ENCODE measurements at places on chromosomes 13 and 19.
A peak's percentile ranks its signal among the peaks of the same experiment; 100 is the strongest.

DNA sequence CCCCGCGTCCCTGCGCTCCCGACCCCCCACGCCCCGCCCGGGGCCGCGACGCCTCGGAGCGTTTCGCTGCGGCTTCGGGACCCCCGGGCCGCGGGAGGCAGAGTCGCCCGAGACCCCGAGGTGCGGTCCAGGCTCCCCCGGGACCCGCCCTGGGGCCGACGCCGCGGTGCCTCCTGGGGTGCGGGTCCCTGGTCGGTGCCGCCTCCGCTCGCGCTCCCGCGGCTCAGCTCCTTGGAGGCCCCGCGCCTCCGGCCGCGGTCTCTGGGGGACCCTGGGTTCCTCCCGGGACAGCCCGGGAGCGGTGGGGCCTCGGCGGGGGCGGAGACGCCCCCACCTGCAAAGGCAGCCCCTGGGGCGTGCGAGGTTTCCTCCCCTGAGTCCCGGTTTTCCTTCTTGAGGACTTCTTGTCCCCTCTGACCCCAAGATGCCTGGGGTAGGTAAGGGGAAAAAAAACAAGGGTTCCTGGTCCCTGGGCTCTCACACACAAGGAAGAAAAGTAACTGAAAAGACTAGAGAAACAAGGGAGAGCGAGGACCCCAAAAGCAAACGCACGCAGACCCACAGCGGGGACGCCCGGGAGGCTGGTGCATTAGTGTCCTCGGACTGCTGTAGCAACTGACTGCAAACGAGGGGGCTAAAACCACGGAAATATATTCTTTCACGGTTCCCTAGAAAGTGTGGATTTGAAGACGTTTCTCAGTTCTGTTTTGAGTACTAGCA, 740 bp downstream of the ZNF555 start:
- H3K27me3 ChIP-seq = no peaks in the 10 kb centered on the region
- DNase-seq = no peak
- H3K36me3 ChIP-seq = peaks cover 30% of the 10 kb centered on the region
- no peaks in the 10 kb centered on the region for H3K4me1 ChIP-seq

DNA sequence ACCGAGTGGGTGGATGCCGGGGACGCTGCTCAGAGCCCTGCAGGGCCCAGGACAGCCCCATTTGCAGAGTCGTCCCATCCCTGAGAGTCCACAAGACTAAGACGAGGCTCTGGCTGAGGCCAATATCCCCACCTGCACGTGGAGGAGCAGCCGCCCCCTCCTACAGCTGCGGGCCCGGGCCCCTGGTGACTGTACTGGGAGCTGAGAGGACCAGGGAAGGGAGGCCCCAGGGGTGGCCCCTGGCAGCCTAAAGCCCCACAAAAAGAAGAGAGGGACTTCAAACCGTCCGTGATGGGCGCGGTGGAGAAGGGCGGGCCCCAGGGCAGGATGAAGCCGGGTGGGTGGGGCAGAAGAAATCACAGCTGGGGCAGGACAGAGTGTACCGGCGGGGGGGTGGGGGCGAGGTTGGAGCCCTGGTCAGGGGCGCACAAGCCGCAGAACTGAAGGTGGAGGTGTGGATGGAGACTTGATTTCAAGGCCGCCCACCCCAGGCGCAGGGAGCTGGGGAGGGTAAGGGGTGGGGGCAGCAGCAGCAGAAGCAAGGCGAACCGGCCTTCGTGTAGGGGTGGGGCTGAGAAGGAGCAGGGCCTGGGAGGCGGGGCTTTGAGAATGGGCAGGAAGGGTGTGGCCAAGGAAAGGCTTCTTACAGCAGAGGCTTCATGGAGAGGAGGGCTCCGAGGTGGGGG, 12.9 kb downstream of the CFD start:
- H3K27ac ChIP-seq = no peak overlapping the region
- peak; percentile 94 for DNase-seq
- peaks cover 27% of the 10 kb centered on the region for H3K36me3 ChIP-seq
- H3K4me3 ChIP-seq = peak overlapping the region; percentile 59

GRCh38 chr19:9528757-9529336, 9.6 kb downstream of the ZNF426 start:
- no peaks in the 10 kb centered on the region for H3K27me3 ChIP-seq
- peaks cover 93% of the 10 kb centered on the region for H3K36me3 ChIP-seq
- DNase-seq = no peak
- H3K27ac ChIP-seq = no peak overlapping the region

DNA sequence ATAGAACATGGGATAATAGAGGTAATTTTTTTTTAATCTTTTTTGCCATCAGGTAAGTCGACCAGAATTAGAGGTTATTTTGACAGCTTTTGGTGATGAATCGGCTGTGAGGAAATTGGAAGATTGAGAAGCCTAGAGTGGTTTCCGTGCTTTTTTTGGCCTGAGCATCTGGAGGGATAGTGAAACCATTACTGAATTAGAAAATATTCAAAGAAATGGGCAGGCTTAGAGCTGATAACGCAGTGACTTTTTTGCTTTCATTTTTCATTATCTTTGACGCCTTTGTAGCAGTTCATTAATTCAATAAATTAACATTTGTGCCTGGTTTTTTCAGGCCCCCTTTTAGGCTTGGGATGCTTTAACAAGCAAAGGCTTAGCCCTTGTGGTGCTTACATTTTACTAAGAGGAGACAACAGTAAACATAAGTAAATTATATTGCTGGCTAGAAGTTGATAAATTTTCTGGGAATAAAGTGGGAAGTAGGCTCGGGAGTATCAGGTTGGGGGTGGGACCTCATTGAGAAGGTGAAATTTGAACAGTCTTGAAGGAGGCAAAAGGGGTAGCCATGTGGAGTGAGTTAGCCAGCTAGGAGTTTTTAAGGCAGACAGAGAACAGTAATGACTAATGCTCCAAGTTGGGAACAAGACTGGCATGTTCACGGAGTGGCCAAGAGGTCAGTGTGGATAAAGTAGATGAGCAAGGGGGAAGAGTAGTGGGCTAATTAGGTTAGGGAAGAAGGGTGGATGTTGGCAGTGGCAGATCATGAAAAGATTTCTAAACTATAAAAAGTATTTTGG, 36.5 kb downstream of the GTF2F2 start:
- H3K27me3 ChIP-seq = no peaks in the 10 kb centered on the region
- H3K36me3 ChIP-seq = peaks cover 30% of the 10 kb centered on the region
- H3K4me3 ChIP-seq = no peak overlapping the region
- DNase-seq = no peak
- no peak overlapping the region for H3K27ac ChIP-seq
- H3K4me1 ChIP-seq = no peaks in the 10 kb centered on the region

GRCh38 chr19:17841810-17842662, 5.7 kb downstream of the JAK3 start:
- H3K36me3 ChIP-seq = no peaks in the 10 kb centered on the region
- H3K27ac ChIP-seq = no peak overlapping the region
- no peaks in the 10 kb centered on the region for H3K4me1 ChIP-seq
- H3K27me3 ChIP-seq = no peaks in the 10 kb centered on the region
- peak overlapping the region; percentile 78 for H3K4me3 ChIP-seq

DNA sequence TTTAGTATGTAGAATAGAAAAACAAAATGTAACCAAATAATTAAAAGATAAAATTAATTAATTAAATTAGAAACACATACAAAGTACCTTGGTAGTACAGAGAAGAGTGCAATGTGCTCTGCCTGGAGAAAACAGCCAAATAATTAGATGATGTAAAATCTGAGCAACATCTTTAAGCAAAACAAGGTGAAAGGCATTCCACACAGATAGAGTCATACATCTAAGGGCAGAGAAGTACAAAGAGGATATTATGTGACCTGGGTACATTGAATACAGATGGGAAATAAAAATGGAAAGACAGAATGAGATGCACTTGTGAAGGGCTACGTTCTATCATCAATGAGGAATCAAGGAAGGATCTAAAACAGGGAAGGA, 25.2 kb upstream of the FNDC3A start:
- no peak overlapping the region for H3K4me3 ChIP-seq
- no peaks in the 10 kb centered on the region for H3K4me1 ChIP-seq
- no peaks in the 10 kb centered on the region for H3K36me3 ChIP-seq
- no peak for DNase-seq
- H3K27me3 ChIP-seq = no peaks in the 10 kb centered on the region
- H3K27ac ChIP-seq = no peak overlapping the region

DNA sequence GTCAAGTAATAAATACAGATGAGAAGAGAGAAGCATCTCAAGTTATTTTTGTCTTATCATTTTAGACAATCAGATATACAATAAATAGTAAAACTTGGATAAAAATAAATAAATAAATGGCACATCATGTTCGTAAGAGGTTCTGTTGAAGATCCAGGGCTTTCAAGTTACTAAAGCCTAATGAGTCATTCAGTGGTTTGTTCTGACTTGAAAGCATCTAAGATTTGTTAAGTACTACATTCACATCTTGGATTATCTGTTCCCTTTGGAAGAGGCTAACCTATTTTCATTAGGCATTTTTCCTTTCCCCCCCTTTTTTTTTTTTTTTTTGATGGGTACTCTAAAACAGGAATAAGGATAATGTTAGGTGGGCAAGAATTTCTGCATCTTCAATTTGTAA, 429.3 kb downstream of the PCDH20 start:
- no peaks in the 10 kb centered on the region for H3K27me3 ChIP-seq
- no peak for DNase-seq
- no peaks in the 10 kb centered on the region for H3K4me1 ChIP-seq
- H3K4me3 ChIP-seq = no peak overlapping the region
- H3K36me3 ChIP-seq = peaks cover 3% of the 10 kb centered on the region

GRCh38 chr19:7787141-7787540, 24.1 kb downstream of the CLEC4M start:
- DNase-seq = peak; percentile 76
- H3K4me3 ChIP-seq = peak overlapping the region; percentile 80
- no peaks in the 10 kb centered on the region for H3K36me3 ChIP-seq
- no peak overlapping the region for H3K27ac ChIP-seq

- no peak overlapping the region for H3K4me3 ChIP-seq
- H3K4me1 ChIP-seq = no peaks in the 10 kb centered on the region
- no peak for DNase-seq
- peaks cover 10% of the 10 kb centered on the region for H3K36me3 ChIP-seq
- H3K27ac ChIP-seq = no peak overlapping the region
- no peaks in the 10 kb centered on the region for H3K27me3 ChIP-seq
These were observed 66.2 kb upstream of the XPO4 start for GRCh38 chr13:20968745-20969144.

DNA sequence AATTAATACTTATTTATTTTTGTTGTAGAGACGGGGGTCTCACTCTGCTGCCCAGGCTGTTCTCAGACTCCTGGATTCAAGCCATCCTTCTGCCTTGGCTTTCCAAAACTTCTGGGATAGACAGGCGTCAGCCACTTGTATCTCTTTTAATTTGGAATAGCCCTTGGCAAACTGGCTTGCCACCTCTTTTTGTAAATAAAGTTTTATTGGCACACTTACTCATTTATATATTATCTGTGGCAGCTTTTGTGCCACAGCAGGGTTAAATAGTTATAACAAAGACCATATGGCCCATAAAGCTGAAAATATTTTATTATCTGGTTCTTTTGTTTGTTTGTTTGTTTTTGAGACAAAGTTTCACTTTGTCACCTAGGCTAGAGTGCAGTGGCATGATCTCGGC, 30.5 kb downstream of the BBC3 start:
- no peak overlapping the region for H3K4me3 ChIP-seq
- H3K27ac ChIP-seq = no peak overlapping the region
- no peaks in the 10 kb centered on the region for H3K27me3 ChIP-seq
- peaks cover 76% of the 10 kb centered on the region for H3K36me3 ChIP-seq

GRCh38 chr13:46507981-46508380, 45.0 kb upstream of the LRCH1 start:
- no peaks in the 10 kb centered on the region for H3K36me3 ChIP-seq
- no peaks in the 10 kb centered on the region for H3K4me1 ChIP-seq
- no peak overlapping the region for H3K27ac ChIP-seq

GRCh38 chr13:73857106-73857505, 277.1 kb downstream of the KLF12 start:
- peaks cover 4% of the 10 kb centered on the region for H3K36me3 ChIP-seq
- H3K27me3 ChIP-seq = no peaks in the 10 kb centered on the region
- no peak overlapping the region for H3K4me3 ChIP-seq
- H3K4me1 ChIP-seq = no peaks in the 10 kb centered on the region
- H3K27ac ChIP-seq = no peak overlapping the region

- no peak for DNase-seq
- H3K4me1 ChIP-seq = peaks cover 2% of the 10 kb centered on the region
- no peak overlapping the region for H3K27ac ChIP-seq
- no peak overlapping the region for H3K4me3 ChIP-seq
- H3K27me3 ChIP-seq = no peaks in the 10 kb centered on the region
These were observed 31.8 kb downstream of the RAB20 start for GRCh38 chr13:110529522-110530311.

DNA sequence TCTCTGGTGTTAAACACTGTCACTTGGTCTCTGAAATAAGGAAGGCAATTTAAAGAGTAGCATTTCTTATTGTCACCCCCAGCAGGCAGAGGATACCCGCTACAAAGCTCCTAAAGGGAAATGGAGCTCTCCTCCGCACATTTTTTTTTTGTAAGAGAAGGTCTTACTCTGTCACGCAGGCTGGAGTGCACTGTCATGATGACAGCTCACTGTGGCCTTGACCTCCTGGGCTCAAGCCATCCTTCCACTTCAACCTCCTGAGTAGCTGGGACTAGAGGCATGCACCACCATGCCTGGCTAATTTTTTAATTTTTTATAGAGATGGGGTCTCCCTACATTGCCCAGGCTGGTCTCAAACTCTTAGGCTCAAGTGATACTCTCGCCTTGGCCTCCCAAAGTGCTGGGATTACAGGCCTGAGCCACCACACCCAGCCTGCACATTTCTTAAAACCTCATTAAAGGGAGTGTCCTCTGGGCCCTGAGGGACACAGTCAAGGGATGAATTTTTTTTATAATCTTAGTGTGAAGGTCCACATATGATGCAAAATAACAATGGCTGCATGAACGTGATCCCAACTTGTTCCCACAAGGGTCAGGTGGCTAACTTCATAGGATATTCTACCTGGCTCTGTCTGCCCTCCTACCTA, 32.1 kb downstream of the SLC25A30 start:
- H3K36me3 ChIP-seq = peaks cover 10% of the 10 kb centered on the region
- no peak overlapping the region for H3K4me3 ChIP-seq
- no peak overlapping the region for H3K27ac ChIP-seq
- no peaks in the 10 kb centered on the region for H3K27me3 ChIP-seq
- DNase-seq = no peak
- H3K4me1 ChIP-seq = no peaks in the 10 kb centered on the region

- H3K4me1 ChIP-seq = no peaks in the 10 kb centered on the region
- no peak overlapping the region for H3K27ac ChIP-seq
- no peaks in the 10 kb centered on the region for H3K27me3 ChIP-seq
- H3K4me3 ChIP-seq = no peak overlapping the region
- no peaks in the 10 kb centered on the region for H3K36me3 ChIP-seq
These were observed 68.6 kb upstream of the FGF14 start for GRCh38 chr13:102470283-102470917.

DNA sequence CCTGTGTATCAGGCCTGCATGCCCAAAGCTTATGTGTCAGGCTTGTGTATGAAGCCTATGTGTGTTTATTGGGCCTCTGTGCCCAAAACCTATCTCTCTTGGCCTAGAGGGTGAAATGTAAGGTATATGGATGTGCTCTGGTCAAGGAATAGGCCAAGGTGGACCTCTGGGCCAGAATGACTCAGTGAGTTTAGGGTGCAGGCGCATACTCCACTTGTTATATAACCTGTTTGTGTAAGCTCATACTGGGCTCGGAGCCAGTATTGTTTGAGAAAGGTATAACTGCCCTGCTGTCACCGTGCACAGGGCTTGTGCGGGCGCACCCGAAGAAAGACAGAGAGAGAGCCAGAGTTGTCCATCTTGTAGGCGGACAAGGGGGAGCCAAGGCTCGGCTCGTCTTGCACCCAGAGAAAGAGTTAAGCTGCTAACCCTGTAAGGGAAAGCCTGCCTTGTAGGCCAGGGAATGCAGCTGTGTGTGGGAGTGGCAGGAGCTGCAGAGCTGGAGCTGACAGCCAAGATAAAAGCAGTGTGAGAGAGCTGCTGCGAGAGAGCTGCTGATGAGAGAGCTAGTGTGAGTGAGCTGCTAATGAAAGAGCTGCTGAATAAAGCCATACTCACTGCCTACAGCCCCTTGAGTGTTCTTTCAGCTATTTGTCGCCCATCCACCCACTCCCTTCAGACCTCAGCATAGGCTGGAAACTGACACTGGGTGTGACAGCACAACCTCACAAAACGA, 43.4 kb upstream of the N4BP2L1 start:
- no peaks in the 10 kb centered on the region for H3K36me3 ChIP-seq
- no peak overlapping the region for H3K27ac ChIP-seq
- no peaks in the 10 kb centered on the region for H3K4me1 ChIP-seq
- H3K27me3 ChIP-seq = no peaks in the 10 kb centered on the region

Measured in H9 (cell line).